Activated CD8-positive, alpha-beta memory T cell treated with anti-CD3 and anti-CD28 coated beads for 4 hours (primary cell): ENCODE measurements at places on chromosomes 12 and 14.

- DNase-seq, result no peak
These were observed 23.4 kb upstream of the FBRSL1 start for GRCh38 chr12:132466241-132467201.

DNA sequence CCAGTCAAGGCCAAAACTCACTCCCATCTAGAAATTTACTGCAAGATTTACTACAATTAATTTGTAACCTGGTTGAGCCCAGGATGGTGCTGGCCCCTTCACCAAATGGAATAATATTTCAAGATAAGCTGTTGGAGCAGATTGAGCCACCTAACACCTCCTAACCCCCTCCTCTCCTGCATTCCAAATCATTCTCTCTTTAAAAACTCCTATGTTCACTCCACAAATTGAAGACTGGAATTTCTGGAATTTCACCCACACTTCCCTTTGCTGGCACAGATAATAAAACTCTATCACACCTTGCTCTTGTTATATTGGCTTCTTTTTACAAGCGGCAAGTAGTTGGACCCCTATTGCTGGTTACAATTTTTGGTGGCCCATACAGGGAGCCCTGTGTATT lies 41.7 kb downstream of the MIS18BP1 start:
- DNase-seq, result no peak

GRCh38 chr14:75208843-75209242 lies 32.4 kb upstream of the TMED10 start:
- DNase-seq, result no peak

DNA sequence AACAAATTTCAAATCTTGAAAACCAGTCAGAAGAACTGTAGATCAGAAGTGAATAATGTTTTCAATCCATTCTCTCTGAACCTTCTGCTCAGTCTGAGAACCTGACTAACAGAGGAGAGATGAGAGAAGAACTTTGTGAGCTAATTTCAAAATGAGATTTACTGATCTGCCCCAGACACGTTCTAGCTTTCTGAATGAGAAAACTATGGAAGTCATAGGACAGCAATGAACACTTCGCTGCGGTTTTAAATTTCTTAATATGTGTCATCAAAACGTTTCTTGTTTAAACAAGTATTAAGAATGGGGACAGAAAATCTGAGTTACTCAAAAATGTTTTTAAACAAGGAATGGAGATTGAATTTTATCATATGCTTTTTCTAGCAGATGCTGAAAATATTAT lies 66.6 kb upstream of the FAR2 start:
- no peak for DNase-seq

DNA sequence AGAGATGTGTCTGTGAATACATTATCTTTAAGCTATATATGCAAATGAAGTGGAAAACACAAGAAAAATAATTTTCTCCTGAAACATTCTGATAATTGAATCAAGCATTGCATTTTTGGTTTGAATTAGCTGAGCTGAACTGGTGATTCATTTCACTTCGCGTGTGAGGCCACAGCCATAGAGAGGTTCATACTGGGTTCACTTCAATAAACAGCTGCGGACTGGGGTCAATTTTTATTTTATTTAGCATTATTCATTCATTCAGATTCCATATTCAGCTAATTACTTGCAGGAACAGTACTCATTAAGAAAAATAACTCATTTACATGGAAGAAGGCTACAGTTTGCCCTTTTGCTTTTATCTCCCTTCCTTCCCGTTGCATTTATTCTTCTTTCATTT lies 195.2 kb upstream of the LRIG3 start:
- DNase-seq, result no peak

DNA sequence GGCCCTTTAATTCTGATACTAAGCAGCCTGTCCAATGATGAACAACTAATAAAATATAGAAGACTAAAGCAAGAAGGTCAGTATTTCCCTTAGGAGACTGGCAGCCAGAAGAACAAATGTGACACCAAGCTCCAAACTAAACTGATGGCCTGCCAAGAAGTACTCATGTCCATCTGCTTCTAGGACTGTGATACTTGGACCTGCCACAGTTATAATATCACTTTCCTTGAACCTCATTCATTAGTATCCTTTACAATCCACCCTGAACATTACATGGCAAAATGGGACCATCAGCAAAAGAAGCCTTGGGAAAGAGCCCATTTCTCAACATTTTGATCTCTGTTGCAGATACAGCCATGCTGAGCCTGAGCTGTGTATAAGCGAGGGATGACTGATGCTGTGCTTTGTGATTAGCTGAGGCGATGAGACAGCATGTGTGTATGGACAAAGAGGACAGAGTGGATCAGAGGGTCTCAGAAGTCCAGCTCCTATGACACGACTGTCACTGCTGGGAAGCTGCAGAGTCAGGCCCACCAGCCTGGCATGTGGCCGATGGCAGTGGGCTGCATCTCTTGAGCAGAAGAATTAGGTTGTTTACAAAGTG lies 73.9 kb downstream of the TGFB3 start:
- DNase-seq, result no peak

GRCh38 chr12:7302266-7302986 lies 1.4 kb upstream of the ACSM4 start:
- DNase-seq, result no peak

DNA sequence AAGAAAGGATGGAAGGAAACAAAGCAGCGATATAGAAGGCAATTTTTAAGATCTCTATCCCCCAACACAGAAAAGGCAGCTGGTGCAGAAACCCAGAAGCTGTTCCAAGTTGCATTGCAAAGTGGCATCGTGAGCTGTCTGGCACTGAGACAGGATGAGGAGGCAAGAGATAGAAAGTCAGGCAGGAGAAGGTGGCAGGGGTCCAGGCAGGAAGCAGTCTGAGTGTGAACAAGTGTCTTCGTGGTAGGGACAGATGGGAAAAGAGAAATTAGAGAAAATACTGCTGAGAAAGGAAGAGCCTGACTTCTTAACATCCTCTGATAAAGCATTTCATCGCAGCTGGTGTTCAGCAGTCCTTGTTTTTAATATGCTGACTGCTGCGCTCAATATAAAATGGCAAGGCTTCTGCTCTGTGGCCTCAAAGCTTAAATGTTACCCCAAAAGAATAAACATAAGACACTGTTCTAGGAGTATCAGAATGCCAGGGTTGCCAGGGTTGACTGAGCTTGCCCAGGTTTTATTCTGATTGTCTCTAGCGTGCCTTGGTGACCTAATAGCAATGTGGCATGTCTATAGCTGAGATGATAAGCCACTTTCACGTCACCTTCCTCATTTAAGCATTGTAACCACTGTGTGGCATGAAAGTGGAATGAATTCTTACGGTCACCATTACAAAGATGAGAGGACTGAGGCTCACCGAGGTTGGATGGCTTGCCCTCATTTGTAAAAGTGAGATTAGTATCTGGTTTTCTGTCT lies 397.6 kb downstream of the NUAK1 start:
- no peak for DNase-seq

DNA sequence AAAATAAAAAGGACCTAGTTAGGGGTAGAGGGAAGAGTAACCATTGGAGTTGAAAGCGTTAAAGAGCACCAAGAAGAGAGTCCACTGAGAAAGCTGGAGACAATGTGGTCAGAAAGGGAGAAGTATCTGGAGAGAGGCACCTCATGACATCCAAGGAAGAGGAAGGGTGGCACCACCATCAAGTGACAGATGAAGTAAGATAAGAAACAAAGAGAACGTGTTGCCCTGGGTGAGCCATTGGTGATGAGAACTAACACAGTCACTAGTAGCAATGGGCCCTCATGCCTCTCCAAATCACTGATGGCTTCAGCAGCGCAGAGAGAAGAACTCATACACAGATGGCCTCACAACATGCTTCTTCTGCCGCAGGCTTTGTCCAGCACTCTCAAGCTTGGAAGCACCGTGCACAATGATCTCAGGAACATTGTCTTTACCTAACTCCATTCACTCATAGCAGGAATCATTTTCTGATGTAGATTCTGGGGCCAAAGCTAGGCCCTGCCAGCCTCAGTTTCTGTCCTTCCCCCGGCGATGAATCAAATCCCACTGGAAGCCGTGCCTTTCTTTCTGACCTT lies 252.9 kb downstream of the DPF3 start:
- no peak for DNase-seq

- no peak for DNase-seq
These were observed 237.2 kb downstream of the TTC8 start for GRCh38 chr14:89061696-89062095.

GRCh38 chr12:29159661-29160060 lies 10.6 kb downstream of the FAR2 start:
- no peak for DNase-seq

- no peak for DNase-seq
These were observed 110.0 kb downstream of the KIF26A start for GRCh38 chr14:104248203-104249055.

- no peak for DNase-seq
These were observed 67.3 kb downstream of the RCOR1 start for GRCh38 chr14:102659797-102660196.

- peak; percentile 16 for DNase-seq
These were observed 24.0 kb downstream of the CCDC38 start for GRCh38 chr12:95918194-95918993.

DNA sequence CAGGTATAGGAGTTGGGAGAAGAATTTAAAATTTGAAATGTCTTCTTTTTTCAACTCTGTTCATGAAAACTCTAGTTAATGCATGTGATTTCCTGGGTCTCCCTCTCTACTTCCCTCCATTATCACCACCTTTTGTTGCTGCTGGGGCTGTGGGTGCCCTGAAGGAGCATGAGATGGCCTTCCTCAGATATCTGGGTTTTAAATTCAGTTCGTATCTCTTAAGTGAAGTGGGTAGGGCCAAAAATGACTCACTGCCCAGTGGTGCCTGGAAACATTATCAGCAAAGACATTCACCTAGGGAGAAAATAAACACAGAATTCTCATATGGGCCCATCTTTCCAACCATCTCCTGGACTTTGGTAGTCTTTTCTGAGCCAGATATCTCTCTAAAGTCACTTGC lies 234.9 kb upstream of the PLEKHG7 start:
- DNase-seq, result no peak

DNA sequence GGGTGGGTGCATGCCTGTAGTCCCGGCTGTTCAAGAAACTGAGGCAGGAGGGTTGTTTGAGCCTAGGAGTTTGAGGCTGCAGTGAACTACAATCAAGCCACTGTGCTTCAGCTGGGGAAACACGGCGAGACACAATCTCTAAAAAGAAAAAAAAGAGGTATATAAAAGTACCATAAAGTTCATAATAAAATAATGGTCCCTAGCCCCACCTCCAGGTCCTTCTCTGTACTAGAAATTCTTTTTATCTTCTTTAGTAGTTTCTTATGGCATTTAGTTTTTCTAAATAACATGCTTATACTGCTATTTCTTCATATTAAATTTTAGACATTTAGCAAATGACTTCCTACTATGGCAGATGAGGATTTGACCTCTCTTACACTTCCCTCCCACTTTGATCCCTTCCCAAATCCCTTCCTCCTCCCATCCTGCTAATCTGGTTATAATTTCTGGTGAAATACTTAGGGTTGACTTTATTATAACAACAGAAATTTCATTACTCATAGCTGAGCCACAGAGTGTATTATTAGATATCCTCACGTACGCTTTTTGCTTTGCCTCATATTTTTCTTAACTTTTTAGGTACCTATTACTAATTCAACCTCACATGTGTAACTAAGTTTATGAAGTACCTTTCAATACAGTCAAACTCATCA lies 94.7 kb downstream of the SLC41A2 start:
- DNase-seq, result no peak

DNA sequence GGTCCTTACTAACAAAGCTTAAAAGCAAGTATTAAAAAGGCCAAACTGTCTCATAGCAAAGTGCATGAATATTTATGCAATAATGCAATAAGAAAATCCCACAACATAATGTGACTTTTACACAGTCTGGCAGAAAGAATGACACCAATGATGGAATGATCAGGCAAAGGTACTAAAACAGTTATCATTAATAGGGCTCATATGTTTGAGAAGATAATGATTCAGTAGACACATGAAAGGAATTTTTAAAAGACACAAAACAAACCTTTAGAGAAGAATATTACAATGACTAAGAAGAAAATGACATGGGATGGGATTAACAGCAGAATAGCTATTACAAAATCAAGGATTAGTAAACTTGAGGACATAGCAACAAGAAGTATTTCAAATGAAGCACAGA lies 1411.2 kb upstream of the TMEM132C start:
- DNase-seq, result no peak

GRCh38 chr12:124954771-124955170 lies 34.2 kb downstream of the DHX37 start:
- no peak for DNase-seq

GRCh38 chr12:112005419-112006395 lies 7.3 kb downstream of the TMEM116 start:
- DNase-seq, result no peak

- no peak for DNase-seq
These were observed 209.9 kb upstream of the IGF1 start for GRCh38 chr12:102690253-102690652.

- no peak for DNase-seq
These were observed 92.8 kb downstream of the SINHCAF start for GRCh38 chr12:31233061-31233730.

GRCh38 chr14:64507376-64508156 lies 3.0 kb downstream of the ZBTB1 start:
- no peak for DNase-seq

- no peak for DNase-seq
These were observed 6.2 kb downstream of the SIX1 start for GRCh38 chr14:60643141-60643462.
